ENCODE measurements at places on chromosomes 1 and 21. TPM values are rescaled to one million over a fixed set of nuclear protein-coding genes. Genes with fewer than 3 reads are reported as not detected.

Gene HMCN1
- polyA plus RNA-seq = 6.9 TPM

Gene ATAD3C
- polyA plus RNA-seq = 0.34 TPM

Gene SERINC2
- 9.4 TPM for polyA plus RNA-seq

Gene HSPB7
- 734 TPM for polyA plus RNA-seq

Gene CACNA1E
- not detected for polyA plus RNA-seq

Gene AGMAT
- 0.21 TPM for polyA plus RNA-seq

Gene EPHB2
- 0.67 TPM for polyA plus RNA-seq

Gene SERTAD4
- polyA plus RNA-seq = 0.12 TPM

Gene ESRRG
- 2.2 TPM for polyA plus RNA-seq

Gene TLCD4
- 2.1 TPM for polyA plus RNA-seq

Gene C1orf115
- 12.3 TPM for polyA plus RNA-seq

Gene MAGI3
- polyA plus RNA-seq = 2.9 TPM

Gene SMCP
- polyA plus RNA-seq = not detected

Gene ZNF593OS
- not detected for polyA plus RNA-seq

Gene CFHR3
- 0.45 TPM for polyA plus RNA-seq

Gene STUM
- polyA plus RNA-seq = 1.5 TPM

Gene KCNJ6
- polyA plus RNA-seq = 0.10 TPM

Gene SH2D1B
- polyA plus RNA-seq = 0.07 TPM

Gene SORT1
- 24.6 TPM for polyA plus RNA-seq

Gene ICOSLG
- polyA plus RNA-seq = 2.4 TPM

Gene COL24A1
- 0.01 TPM for polyA plus RNA-seq

Gene SYTL1
- 104 TPM for polyA plus RNA-seq

Gene OR2L13
- not detected for polyA plus RNA-seq

Gene PIK3R3
- polyA plus RNA-seq = 4.2 TPM

Gene C8A
- polyA plus RNA-seq = not detected

Gene APOBEC4
- not detected for polyA plus RNA-seq

Gene C1orf167
- polyA plus RNA-seq = 0.83 TPM

Gene ARHGEF16
- polyA plus RNA-seq = 9.0 TPM

Gene SPRR2G
- not detected for polyA plus RNA-seq

Gene ZFYVE9
- 13.4 TPM for polyA plus RNA-seq

Gene IQGAP3
- 0.22 TPM for polyA plus RNA-seq

Gene SDF4
- polyA plus RNA-seq = 93.9 TPM

Gene ZNF695
- 0.12 TPM for polyA plus RNA-seq

Gene LIPI
- not detected for polyA plus RNA-seq

Gene ZC3H11A
- 19.9 TPM for polyA plus RNA-seq

Gene FGR
- polyA plus RNA-seq = 39.8 TPM

Gene ATP8B2
- 6.4 TPM for polyA plus RNA-seq

Gene UBASH3A
- 0.56 TPM for polyA plus RNA-seq

Gene E2F2
- polyA plus RNA-seq = 0.10 TPM

Gene CCDC30
- polyA plus RNA-seq = 0.31 TPM

Gene C1orf94
- not detected for polyA plus RNA-seq

Gene AMPD2
- 26.0 TPM for polyA plus RNA-seq

Gene LEFTY1
- 0.18 TPM for polyA plus RNA-seq

Gene ZC3H12A
- polyA plus RNA-seq = 7.1 TPM

Gene BSND
- not detected for polyA plus RNA-seq

Gene RGSL1
- not detected for polyA plus RNA-seq

Gene GFI1
- polyA plus RNA-seq = 0.22 TPM

Gene TIAM1
- 1.3 TPM for polyA plus RNA-seq

Gene AK5
- 0.13 TPM for polyA plus RNA-seq

Gene SLC45A3
- polyA plus RNA-seq = 0.67 TPM
